ENCODE measurements at places on chromosomes 5 and 9. TPM values are rescaled to one million over a fixed set of nuclear protein-coding genes. Genes with fewer than 3 reads are reported as not detected.

ANKRD34B gene
- total RNA-seq: 0.10 TPM

MAMDC2 gene
- total RNA-seq: 1.5 TPM

QRFP gene
- not detected for total RNA-seq

EQTN gene
- total RNA-seq: not detected

DNA sequence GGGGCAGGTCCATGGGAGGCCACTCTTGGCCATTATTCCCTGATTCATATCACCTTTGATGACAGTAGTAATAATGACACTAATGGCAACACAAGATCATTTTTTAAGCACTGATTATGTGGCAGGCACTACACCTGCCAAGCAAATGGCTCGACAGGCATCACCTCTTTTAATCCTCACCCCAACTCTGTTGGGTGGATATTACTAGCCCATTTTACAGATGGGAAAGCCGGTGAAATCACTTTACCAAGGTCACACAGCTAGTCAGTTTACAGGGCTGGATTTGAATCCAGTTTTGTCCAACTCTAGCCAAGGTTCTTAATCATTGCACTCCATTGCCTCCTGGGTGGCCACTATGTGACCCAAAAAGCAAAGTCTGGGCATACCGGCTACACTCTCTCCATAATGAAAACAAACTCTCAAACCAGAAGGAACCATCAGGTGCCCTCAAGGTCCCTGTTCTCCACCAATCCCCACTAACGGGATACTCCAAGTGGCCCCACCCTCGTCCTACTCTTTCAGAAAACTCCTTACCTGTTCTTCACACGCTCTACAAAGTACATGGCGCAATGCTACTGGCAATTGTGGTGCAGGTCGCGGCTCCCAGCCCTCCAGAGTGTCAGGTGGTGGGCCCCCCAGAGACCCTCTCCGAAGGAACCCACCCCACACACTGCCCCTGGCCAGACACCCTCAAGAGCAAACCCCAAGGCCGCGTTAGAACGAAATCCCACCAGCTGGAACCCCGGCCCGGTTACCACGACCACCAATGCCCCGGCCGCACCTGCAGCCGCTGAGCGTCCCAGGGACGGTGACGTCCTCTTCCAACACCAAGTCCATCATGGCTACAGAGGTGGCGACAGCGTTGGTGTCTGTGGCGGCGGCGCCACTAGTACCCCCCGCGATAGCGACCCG lies 572 bp downstream of the CDK5RAP2 start:
- DNase-seq: no peak

DNA sequence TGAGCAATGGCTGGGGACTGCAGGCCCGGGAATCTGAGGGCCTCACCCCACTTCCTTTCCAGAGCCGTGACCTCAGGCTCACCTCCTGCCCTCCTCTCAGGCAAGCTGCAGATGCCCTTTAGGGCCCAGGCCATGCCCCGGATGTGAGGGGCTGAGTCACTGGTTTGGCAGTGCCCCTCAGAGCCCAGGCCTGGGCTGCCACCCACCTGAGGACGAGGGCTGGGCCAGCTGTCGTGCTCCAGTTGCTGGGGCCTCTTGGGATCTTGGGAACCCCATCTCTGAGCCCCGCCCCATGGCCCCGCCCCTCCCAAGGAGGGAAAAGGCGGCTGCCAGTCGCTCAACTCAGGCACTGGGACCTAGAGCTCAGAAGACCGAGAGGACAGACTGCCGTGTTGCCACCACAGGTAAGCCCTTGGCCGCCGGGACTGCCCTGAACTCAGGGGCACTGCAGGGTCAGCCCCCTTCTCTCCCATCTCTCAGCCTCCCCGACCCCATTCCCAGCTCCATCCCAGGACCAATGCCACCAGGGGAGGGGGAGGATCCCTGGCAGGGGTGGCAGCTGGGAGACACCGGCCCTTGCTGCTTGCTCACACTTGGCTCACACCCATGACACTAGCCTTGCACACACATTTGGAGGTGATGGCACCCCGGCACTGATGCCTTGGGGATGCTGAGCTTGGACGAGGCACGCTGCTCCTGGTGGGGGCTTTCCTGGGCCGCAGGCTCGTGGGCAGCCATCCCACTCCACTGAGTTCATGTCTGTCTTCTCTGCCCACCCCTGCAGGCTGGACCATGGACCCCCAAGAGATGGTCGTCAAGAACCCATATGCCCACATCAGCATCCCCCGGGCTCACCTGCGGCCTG lies at the start of gene CYSRT1:
CYSRT1 (plus strand) TSS at position 345 of the 865 bp plus-strand sequence; CDS start at position 793, 448 bp downstream.
- no peak for DNase-seq

DNA sequence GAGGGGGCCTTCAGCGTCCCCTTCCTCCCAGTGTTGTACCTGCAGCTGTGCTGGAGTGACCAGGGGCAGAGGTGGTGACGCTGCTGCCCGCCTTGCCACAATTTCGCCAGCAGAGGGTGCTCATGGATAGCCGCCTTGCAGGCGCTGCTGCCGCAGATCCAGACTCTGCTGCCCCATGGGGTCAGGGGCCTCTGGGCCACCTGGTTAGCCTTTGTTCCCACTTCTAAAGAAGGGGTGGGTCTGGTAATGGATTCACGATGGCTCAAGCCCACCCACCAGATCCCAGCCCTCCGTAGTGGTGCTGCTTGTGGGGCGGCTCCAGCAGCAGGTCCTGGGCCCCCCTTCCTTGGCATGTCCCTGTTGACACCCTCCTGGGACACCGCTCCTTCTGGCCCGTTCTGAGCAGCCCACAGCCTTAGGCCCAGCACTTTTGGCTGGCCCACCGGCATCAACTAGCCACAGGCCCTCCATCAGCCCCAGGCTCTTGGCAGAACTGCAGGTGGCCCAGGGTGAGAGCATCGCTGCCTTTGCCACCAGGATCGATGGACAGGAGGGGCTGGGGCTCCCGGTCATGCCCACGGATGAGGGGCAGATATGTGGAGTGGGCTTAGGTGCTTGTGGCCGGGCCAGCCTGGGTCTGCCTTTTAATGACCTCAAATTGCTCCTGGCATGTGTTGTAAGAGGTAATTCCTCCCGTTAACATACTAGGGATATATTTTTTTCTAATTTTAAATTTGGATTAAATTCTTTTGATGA lies 57.2 kb downstream of the COL5A1 start:
- peak; percentile 28 for DNase-seq

DNA sequence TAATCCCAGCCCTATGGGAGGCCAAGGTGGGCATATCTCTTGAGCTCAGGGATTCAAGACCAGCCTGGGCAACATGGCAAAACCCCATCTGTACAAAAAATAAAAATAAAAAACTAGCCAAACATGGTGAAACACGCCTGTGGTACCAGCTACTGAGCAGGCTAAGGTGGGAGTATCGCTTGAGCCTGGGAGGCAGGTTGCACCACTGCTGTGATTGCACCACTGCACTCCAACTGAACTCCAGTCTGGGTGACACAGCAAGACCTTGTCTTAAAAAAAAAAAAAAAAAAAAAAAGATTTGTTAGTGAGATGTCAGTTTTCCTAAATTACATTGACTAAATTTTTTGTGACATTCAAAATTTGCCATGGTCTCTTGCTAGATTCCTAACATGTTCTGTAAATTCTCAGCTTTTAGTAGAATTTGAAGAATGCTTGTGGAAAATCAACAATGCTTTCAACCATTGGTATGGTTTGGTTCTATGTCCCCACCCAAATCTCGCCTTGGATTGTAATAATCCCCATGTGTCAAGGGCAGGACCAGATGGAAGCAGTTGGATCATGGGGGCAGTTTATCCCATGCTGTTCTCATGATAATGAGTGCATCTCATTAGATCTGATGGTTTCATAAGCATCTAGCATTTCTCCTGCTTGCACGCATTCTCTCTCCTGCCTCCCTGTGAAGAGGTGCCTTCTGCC lies 236.1 kb downstream of the ARRDC3 start:
- no peak for DNase-seq

- DNase-seq: no peak
Measured at GRCh38 chr9:81455462-81456219, 233.7 kb downstream of the TLE1 start.

DNA sequence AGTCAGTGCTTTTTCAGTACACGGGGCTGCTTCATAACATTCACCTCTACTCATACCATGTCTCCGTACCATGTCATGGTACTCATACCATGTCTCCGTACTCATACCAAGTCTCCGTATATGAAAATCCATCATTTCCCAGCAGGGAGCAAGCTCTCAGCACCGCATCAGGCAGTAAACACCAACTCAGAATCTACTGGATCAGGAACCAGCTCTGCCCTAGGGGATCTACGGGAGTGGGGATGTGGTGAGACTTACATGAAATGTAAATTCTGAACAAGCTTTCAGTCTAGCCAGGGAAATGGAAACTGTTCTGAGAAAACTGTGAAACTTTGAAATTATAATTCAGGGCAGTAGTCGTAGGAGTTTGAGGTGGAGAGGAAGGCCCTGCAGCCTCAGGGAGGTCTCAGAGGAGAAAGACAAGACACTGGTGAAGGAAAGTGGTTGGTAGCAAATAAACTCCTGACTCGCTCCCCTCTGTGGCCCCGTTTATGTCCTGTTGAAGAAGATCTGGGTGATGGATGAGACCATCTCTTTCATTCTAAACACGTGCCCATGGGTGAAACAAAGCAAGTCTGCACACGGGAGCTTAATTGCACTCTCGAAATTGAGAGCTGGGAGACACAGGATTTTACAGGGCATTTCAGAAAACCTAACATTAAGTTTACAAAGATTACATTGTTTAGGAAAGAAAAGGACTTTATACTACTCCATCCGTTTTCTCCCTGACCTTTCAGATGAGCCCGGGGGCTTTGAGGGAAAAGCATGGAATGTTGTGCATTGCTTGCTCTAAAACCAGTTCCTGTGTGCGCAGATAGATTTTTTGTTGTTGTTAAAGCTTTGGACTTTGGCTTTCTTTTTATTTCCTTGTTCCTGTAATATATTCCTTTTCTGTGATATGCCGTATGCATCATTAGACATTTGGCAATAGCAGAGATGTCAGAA lies 26.8 kb downstream of the ACTBL2 start:
- no peak for DNase-seq

GRCh38 chr5:23303435-23303834 lies 204.0 kb upstream of the PRDM9 start:
- DNase-seq: no peak
